Fibroblast of skin of back (primary cell): ENCODE measurements at places on chromosomes 12 and 14.

DNA sequence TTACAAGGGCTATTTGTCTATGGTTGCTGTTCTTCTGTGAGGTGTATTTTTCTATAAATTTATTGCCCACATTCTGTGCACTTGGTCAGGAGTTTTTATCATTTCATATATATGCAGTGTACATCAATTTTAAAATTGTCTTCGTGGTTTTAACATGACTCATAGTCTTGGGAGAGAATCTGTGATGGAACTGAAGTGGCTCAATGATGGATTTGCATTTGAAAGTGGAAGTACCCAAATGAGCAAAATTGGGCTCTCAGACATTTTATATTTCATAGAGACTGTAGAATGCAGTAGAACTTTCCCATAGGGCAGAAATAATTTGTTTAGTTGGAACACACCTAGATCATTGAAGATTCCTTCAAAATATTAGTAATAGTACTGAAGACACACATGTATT is 1.9 kb upstream of the SCFD1 start:
- peak; percentile 78 for DNase-seq

DNA sequence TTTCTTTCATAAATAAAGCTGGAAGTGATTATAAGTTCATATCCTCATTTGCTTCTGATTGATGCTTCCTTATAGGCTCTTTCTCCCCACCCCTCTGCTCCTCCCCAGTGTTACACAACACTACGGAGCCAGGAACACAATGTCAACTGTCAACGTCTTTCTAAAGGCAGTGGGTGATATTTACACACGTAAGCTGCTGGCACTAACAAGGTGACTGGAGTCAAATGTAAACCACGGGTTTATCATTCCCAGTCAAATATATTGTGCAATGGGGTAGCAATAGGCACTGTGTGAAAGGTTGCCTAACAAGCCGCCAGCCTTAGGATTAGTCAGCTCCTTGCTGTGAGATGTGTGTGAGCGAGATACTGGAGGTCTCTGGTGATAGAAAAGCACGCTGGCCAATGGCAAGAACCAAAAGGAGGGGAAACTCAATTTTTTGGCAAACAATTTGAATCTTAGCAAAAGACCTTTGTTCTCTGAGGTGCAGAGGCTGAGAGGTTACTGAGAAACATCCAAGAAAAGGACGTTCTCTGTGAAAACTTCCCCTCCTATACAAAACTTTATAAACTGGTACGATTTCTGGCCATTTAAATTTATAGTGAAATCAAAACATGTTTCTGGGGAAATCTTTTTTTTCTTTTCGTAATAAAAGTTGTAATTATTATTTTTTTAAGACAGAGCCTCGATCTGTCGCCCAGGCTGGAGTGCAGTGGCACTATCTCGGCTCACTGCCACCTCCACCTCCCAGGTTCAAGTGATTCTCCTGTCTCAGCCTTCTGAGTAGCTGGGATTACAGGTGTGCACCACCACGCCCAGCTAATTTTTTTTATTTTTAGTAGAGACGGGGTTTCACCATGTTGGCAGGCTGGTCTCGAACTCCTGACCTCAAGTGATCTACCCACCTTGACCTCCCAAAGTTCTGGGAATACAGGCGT is 22.3 kb upstream of the HECTD1 start:
- peak; percentile 78 for DNase-seq

DNA sequence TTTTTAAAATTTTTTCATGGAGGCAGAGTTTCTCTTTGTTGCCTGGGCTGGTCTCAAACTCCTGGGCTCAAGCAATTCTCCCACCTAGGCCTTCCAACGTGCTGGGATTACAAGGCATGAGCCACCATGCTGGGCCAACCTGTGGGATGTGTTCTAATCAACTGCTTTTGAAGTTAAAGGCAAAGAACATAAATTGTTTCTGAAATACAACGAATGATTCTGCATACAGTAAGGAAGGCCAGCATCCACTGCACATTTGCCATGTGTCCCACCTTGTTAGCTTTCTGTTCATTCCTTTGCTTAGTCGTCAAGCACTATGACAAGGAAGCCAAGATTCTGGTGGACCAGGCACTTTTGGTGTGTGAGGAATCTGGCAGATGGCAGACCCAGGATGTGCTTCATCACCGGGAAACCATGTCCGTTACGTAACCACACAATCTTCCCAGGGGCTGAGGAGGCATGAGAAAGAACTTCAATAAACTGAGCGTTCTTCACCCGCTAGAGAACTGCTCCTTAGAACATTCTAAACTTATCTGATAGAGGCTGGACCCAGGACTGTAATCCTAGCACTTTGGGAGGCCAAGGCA is 24.5 kb downstream of the MOK start:
- peak; percentile 91 for DNase-seq

DNA sequence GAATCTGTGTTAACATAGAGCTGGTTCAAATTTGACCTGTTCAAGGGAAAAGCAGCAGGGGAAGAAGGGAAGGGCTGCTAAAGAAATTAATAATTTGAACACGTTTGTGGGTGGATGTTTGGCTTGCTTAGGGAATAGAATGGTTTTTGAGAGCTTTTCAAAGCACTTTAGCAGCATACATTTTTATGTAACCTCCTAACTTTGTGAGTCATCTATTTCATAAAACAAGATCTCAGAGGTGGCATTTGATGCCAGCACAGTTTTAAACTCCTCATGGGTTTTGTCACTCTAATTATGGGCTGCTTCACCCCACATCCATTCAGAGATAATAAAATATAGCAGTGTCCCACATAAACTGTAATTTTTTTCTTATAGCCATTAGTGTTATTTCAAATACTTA is 143.8 kb downstream of the ACSS3 start:
- no peak for DNase-seq
